Type B pancreatic cell (in vitro differentiated cells): ENCODE measurements at places on chromosomes 16 and 17.

GRCh38 chr17:35742496-35742895 is 10.5 kb downstream of the GAS2L2 start:
- DNase-seq: no peak

GRCh38 chr16:65727534-65728137 is 605.8 kb upstream of the CDH11 start:
- DNase-seq: no peak

- DNase-seq: no peak
Observed at GRCh38 chr16:77317059-77317458, 117.8 kb downstream of the ADAMTS18 start.

GRCh38 chr17:7732981-7733539 is 15.5 kb downstream of the DNAH2 start:
- no peak for DNase-seq

- no peak for DNase-seq
Observed at GRCh38 chr16:4182581-4183236, 59.2 kb downstream of the SRL start.

DNA sequence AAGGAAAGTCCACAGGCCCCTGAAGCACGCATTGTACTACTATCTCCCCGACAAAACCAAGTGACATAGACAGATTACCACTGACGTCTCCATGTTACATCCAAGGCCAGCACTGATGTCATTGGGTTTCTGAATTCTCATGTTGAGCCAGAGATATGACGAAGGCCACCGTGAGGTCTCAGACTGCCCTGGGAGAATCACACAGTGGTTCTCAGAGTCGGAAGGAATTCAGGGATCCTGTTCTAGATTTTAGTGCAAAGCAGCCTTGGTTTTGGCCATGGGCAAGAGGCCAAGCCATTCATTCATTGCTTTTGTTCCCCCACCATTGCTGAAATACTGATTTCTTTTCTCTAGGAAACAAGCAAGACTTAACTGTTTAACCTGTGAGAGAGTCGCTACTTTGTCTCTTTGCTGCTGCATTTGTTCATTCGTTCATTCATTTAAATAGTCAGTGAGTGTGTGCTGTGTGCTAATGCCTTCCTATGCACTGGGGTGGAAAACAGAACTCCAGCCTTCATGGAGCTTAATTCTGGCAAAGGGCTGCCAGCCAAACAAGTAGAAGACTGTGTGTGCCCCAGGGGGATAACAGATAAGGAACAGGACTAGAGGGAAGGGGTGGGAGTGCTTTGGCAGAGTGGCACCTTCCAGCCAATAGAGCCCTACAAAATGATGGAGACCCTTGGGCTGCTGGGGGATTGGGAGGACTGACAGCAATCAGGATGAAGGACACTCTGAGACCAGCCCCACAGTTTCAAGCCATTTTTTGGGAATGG is 222.3 kb downstream of the MSI2 start:
- no peak for DNase-seq

DNA sequence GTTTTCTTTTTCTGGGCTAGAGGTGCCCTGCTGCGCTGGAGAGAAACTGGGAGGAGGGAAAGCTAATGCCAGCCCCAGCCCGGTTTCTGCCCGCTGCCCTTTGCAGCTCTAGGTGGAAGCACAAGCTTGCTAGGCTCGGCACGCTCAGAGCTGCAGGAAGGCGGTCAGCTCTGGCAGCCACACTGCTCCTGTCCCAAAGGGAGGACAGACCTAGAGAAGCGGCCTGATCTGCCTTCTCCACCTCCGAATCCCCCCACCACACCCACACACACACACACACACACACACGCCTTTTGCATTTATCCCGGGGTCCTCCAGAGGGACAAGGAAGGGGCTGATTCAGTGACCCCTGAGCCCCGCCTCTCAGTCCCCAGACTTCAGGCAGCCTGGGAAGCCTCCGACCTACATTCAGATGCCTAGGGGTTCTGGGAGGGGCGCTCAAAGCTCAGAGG is 418.1 kb downstream of the SOX9 start:
- no peak for DNase-seq

- no peak for DNase-seq
Observed at GRCh38 chr17:82203920-82204319, 8.7 kb downstream of the CCDC57 start.

GRCh38 chr17:79785900-79786810 is 8.2 kb downstream of the CBX2 start:
- no peak for DNase-seq
